ENCODE measurements at places on chromosomes 13 and 19.

DNA sequence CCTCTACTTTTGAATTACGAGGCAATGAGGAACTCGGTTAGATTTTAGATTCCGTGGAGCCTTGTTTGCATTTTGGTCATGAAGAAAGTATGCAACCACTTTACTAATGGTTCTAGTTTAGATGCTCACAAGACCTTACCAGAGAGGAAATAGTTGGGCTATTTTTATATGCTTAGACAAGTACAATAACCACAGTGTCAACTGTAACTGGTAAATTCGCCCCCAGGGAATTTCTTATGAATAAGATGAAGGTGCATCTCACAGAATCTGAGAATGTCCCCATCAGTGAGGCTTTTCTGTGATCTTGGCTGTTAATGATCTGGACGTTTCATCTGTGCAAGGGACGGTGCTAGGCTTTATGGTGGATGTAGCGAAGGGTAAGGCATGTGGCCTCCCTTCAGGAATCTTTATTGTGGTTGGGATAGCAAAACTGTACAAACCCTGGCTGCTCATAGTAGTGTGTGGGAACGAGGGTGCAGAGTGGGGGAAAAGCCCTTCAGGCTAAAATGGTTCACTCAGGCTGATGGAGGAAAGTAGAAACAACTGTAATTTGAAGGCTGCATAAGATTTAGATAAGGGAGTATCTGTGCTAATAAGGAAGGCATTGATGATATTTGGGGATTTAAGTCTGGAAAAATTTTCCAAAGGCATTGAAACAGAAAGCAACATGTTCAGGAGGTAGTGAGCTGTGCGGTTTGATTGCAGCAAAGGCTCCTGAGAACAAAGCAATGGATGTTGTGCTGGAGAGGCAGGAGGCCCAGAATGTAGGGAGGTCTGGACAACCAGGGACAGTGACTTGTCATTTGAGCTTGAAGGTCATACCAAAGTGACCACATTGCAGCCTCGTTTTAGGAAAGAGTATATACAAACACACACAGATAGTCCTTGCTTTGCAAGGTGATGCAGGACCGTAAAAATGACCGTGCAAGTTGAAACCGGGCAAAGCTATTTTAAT is 28.4 kb downstream of the UBAC2 start:
- peak; percentile 94 for DNase-seq

- no peak for DNase-seq
Observed at GRCh38 chr13:101967216-101967615, 434.6 kb downstream of the FGF14 start.

- DNase-seq, result no peak
Observed at GRCh38 chr13:79749566-79749965, 268.6 kb downstream of the NDFIP2 start.

GRCh38 chr13:38223089-38223488 is 126.6 kb upstream of the UFM1 start:
- DNase-seq, result peak; percentile 46

- DNase-seq, result no peak
Observed at GRCh38 chr13:45826731-45827130, 24.8 kb downstream of the SIAH3 start.

DNA sequence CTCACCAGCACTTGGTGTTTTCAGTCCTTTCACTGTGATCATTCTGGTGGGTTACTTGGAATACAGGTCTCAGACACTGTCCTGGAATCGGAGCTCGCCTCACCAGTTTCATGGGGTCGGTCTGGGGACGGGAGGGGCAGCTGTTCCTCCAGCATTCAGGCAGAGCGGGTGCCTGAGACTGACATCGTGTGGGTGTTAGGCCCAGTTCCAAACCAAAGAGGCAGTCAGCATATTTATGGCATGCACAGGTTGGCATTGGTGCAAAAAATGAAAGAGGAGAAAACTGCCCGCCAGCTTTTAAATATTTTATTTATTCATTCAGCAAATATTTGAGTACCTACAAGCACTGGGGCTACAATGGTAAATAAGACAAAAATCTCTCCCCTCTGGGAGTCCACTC is 20.1 kb downstream of the PLEKHF1 start:
- no peak for DNase-seq

GRCh38 chr13:97946951-97947588 is 6.4 kb upstream of the IPO5 start:
- DNase-seq, result peak; percentile 95

DNA sequence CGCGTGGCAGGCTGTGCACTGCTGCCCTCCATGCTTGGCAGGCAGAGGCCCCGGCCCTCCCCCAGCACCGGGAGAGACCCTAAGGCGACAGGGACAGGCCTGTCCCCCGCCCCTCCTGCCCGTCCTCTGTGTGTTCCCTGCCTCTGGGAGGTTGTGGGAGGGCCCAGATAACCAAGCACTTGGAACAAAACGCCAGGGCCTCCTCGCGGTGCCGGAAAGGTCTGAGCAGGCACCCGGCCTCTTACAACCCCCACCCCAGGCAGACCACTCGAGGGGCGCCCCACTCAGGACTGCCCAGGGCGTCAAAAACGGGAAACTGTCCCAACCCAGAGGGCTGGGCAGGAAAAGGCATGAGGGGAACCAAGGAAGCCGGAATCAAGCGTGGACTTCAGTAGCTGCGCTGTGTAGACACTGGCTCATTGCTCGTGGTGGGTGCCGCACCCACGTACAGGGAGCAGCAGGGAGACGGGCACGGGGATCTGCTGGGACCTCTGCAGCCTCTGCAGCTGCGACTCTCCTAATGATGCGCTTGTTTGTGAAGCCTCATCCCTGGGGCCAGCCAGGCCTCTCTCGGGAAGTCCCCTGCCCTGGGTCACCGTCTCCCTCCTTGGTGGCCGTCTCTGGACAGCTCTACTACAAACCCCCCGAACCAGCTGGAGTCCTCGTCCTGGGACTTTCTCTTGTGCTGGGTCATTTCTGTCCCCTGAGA is 20.0 kb downstream of the GNA11 start:
- DNase-seq, result no peak
